IPS DF 6.9 (cell line): ENCODE measurements at places on chromosomes 1 and 21.

GRCh38 chr1:67759066-67759465, 74.1 kb downstream of the GADD45A start:
- H3K4me1 ChIP-seq: 0 out of 2 replicates have a peak, but pooled peaks cover 2% of the 10 kb centered on the region
- no peak overlapping the region for H3K27ac ChIP-seq
- DNase-seq: no peak
- H3K27me3 ChIP-seq: no peaks in the 10 kb centered on the region
- H3K36me3 ChIP-seq: no peaks in the 10 kb centered on the region
- H3K4me3 ChIP-seq: no peak overlapping the region

GRCh38 chr1:45654540-45655280, 30.9 kb upstream of the CCDC17 start:
- no peak overlapping the region for H3K4me3 ChIP-seq
- H3K4me1 ChIP-seq: no peaks in the 10 kb centered on the region
- no peaks in the 10 kb centered on the region for H3K27me3 ChIP-seq
- H3K27ac ChIP-seq: no peak overlapping the region
- DNase-seq: no peak

- no peaks in the 10 kb centered on the region for H3K27me3 ChIP-seq
- no peaks in the 10 kb centered on the region for H3K36me3 ChIP-seq
- H3K27ac ChIP-seq: no peak overlapping the region
- no peak overlapping the region for H3K4me3 ChIP-seq
Observed at GRCh38 chr21:30072496-30072895, 94.1 kb downstream of the CLDN17 start.

DNA sequence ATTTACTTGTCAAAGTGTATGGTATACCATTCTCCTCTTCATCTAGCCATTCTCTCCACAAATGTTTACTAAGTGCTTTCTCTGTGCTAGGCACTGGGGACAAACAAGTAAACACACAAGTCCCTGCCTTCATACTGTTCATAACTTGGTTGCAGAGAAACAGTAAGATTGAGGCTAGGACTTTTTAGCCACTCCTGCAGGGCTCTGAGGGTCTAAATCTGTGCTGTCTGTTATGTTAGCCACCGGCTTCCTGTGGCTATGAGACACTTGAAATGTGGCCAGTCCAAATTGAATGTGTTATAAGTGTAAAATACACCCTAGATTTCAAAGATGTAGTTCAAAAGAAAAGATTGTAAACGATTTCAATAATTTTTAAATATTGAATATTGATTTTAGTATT, 50.2 kb downstream of the AZIN2 start:
- H3K36me3 ChIP-seq: no peaks in the 10 kb centered on the region
- H3K4me3 ChIP-seq: no peak overlapping the region
- DNase-seq: no peak
- no peaks in the 10 kb centered on the region for H3K4me1 ChIP-seq
- H3K27ac ChIP-seq: no peak overlapping the region
- H3K27me3 ChIP-seq: no peaks in the 10 kb centered on the region

GRCh38 chr1:152870831-152871730, 7.0 kb upstream of the SMCP start:
- peak; percentile 37 for DNase-seq
- no peak overlapping the region for H3K4me3 ChIP-seq
- H3K27me3 ChIP-seq: no peaks in the 10 kb centered on the region
- H3K4me1 ChIP-seq: no peaks in the 10 kb centered on the region
- no peak overlapping the region for H3K27ac ChIP-seq
- H3K36me3 ChIP-seq: no peaks in the 10 kb centered on the region

GRCh38 chr1:23868557-23869016, 497 bp upstream of the FUCA1 start:
- DNase-seq: no peak
- H3K27me3 ChIP-seq: peaks cover 7% of the 10 kb centered on the region; the same call in 1 of the 2 replicates
- H3K4me3 ChIP-seq: no peak overlapping the region
- no peak overlapping the region for H3K27ac ChIP-seq

GRCh38 chr1:42427240-42427639, 28.6 kb downstream of the ZMYND12 start:
- H3K4me3 ChIP-seq: no peak overlapping the region
- H3K4me1 ChIP-seq: no peaks in the 10 kb centered on the region; the same call in 1 of the 2 replicates
- H3K36me3 ChIP-seq: no peaks in the 10 kb centered on the region
- DNase-seq: no peak
- H3K27ac ChIP-seq: no peak overlapping the region

- no peak overlapping the region for H3K4me3 ChIP-seq
- H3K4me1 ChIP-seq: no peaks in the 10 kb centered on the region
- no peaks in the 10 kb centered on the region for H3K36me3 ChIP-seq
- no peak for DNase-seq
Observed at GRCh38 chr1:49102752-49103151, 326.1 kb upstream of the BEND5 start.
